Activated T-cell treated with anti-CD3 and anti-CD28 coated beads for 1 hour (primary cell): ENCODE measurements at places on chromosomes 4 and X.

GRCh38 chr4:109574931-109575804 lies 15.1 kb downstream of the MCUB start:
- DNase-seq = no peak

- no peak for DNase-seq
Measured at GRCh38 chr4:8006471-8006870, 66.8 kb upstream of the AFAP1 start.

GRCh38 chr4:44988011-44988410 lies 261.7 kb upstream of the GNPDA2 start:
- no peak for DNase-seq

- no peak for DNase-seq
Measured at GRCh38 chr4:6763330-6763851, 19.1 kb upstream of the KIAA0232 start.

- no peak for DNase-seq
Measured at GRCh38 chr4:123168812-123169211, 227.8 kb upstream of the SPRY1 start.

DNA sequence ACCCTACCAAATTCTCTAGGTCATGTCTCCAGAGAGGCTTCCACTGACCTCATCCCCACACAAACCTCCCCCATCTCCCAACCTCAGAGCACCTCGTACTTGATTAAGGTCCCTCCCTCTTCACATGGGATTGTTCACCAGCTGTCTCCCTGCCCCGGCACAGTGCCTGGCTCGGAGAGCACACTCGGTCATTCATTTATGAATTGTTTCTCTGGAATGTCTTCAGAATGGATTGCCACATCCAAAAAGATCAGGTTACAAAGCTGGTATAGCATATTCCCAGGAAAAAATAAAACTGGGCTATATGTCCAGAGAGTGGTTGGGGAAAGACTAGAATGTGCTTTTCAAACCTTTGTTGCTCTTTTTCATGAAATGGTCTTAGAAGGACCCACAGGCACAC lies 21.6 kb downstream of the JAKMIP1 start:
- no peak for DNase-seq

- DNase-seq = peak; percentile 6
Measured at GRCh38 chrX:119067023-119067739, 5.6 kb upstream of the CT47C1 start.

- DNase-seq = no peak
Measured at GRCh38 chr4:188030401-188030800, 34.8 kb downstream of the ZFP42 start.

GRCh38 chrX:36434522-36434921 lies 515.0 kb downstream of the CFAP47 start:
- no peak for DNase-seq

GRCh38 chr4:176492646-176493302 lies 173.0 kb downstream of the SPCS3 start:
- DNase-seq = no peak

DNA sequence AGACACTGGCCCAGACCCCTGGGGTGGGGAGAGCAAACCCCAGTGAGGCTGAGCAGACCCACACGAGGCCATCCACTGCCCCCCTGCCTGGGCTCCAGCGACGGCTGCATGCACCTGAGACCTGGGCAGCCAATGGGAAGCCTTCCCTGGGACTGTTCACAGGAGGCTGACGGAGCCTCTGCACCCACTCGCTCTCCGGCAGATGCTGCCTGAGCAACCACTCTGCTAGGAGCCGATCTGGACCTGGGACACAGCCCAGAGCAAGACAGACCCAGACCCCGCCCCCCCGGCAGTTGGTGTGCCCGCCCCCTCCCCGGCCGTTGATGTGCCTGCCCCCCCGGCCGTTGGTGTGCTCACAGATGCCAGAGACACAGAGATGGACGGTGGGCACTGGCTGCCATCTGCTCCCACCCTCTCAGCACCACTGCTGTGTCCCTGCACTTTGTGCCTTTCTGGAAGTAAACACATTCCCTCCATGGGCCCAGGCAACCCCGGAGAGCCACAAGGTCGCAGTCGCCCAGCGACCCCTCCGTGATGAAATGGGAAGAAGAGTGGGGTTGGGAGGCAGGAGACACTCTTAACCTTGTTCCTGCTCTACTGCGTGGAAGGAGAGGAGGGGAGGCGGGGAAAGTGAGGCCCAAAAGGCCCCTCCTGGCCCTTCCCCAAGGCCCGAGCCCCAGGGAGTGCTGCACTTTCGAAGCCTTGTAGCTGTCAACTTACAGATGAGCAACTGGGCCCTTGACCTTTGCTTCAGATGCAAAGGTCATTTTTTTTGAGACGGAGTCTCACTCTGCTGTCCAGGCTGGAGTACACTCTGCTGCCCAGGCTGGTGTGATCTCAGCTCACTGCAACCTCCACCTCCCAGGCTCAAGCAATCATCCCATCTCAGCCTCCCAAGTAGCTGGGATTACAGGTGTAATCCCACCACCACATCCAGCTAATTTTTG lies 62.0 kb downstream of the ZFYVE28 start:
- no peak for DNase-seq

DNA sequence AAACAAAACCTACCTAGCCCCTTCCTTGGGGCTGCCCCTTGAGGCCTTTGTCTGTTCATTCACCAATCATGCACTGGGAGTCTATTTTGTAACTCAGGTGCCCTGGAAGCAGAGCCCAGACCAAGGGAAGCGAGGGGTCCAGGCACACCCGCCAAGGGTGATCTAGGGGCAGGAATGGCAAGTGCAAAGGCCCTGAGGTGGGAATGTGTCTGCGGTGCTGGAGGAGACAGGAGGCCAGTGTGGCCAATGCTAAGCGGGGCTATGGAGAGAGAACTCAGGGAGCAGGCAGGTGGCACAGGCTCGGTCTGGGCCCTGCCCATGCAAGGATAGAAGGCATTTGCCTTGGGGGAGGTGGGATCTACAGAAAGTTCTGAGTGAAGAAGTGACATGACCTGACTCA lies 3.5 kb upstream of the SH3BP2 start:
- DNase-seq = no peak

DNA sequence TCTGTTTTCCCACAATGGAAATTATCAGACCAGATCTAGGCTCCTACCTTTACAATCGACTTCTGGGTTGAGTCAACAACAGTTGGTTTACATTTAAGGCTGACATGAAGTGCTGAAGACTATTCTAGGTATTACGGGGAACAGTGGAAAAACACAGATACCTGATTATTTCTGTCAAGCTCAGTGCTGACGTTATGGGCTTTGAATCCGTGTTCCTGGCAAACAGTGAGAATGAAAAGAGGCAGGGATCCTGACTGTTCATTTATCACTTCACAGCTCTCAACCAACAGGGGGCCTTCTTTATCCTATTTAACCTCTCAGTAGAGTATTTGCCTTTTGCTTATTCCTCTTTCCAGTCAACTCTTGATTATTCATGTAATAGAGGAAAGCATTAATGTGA lies 43.1 kb downstream of the TMEM164 start:
- no peak for DNase-seq

DNA sequence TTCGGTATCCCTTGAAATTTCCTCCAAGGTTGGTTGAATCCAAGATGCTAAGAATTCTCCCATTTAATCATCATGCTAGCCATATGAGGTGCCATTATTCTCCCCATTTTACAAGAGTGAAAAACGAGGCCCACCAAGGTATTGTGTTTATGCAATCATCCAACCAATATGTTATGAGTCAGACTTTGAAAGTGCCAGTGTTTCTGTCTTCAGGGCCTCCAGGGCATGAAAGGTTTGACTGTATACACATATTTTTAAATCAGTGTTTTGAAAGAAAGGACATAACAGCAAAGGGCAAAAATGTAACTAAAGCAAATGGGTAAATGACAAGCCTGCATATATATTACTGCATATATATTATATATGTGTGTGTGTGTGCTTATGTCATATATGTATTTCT lies 541.2 kb upstream of the SMIM31 start:
- no peak for DNase-seq
